ENCODE measurements at places on chromosomes 16 and 17.

DNA sequence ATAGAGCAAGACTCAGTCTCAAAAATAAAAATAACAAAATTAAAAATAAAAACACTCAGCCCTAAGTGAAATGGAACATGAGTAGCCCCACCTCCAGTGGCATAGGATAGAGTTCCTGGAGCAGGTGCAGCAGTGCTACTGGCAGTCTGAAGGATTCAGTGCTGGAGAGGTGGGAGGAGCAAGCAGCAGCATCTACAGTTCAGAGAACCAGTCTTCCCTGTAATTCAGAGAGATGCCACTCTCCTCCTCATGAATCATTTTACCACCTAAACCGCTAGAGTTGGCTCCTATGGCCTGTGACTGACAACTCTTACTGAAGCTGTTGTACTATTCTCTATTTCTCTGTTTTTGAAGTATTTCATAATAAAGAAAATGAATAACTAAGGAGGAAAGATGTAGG, 56.0 kb upstream of the SMURF2 start:
- DNase-seq, result no peak

DNA sequence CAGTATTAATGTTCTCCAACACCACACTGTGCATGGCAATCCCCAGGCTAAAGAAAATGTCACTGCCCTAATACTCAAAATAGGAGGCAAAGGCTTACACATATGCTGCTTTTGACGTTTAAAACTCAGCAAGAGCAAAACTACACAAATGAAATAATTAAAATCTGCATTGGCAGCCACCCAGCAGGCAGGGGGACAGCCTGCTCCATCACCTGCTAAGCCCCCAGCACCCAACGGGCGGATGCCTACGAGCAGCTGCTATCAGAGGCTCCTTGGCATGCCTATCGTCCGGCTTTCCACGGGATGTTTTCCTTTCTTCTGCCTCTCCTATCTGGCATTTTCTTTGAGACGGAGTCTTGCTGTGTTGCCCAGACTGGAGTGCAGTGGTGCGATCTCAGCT, 337.5 kb downstream of the SOX9 start:
- no peak for DNase-seq

DNA sequence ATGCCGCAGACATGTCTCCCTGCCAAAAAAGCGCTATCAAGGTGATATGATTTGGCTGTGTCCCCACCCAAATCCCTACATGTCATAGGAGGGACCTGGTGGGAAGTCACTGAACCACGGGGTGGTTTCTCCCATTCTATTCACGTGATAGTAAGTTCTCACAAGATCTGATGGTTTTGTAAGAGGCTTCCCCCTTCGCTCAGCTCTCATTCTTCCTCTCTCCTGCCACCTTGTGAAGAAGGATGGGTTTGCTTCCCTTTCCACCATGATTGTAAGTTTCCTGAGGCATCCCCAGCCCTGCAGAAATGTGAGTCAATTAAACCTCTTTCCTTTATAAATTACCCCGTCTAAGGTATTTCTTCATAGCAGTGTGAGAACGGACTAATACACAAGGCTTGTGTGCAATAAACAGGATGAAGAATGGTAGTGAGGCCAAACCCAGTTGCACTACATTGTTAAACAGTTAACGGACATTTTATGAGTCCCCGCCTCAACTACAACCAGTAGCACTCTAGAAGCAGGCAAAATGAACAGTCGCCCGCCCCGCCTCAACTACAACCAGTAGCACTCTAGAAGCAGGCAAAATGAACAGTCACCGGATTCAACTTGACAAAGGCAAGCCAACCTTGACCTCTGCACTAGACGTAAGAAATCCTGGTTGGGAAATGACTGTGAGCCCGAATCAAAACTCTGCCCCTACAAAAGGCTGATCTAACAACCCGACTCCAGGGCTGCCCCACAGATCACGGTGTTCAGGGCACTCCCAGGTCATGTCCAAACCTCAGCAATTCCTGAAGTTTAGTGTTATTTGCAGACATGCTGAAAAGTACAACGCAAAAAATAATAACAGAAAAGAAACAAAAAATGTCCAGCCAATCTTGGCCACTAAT, 26.3 kb downstream of the VPS53 start:
- no peak for DNase-seq

GRCh38 chr17:50649042-50649908, 14.6 kb downstream of the ABCC3 start:
- DNase-seq, result no peak
